ENCODE measurements at places on chromosomes 3 and 15.

- DNase-seq: peak; percentile 1
Observed at GRCh38 chr3:158617982-158618875, 26.1 kb upstream of the GFM1 start.

DNA sequence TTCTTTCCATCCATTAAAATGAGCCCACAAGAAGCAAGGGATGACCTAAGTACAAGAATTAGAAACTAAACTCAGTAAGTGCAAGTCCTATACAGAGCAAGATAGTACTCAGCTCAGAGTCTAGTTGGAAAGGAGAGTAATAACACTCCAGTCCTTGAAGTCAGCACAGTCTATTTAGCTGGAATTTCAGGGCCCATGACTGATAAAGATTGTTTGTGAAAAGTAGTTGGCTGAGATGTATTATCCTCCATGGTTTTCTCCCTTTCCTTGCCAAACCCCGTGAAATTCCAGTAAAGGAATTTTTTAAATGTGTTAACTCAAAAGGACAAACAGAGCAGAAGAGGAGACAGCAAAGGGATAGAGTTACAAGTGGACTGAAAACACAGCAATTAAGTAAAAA is 127.2 kb upstream of the STT3B start:
- DNase-seq: peak; percentile 6

- no peak for DNase-seq
Observed at GRCh38 chr3:127288921-127289705, 1.3 kb upstream of the PRR20G start.

GRCh38 chr3:100083209-100083608 is 31.1 kb downstream of the FILIP1L start:
- no peak for DNase-seq

DNA sequence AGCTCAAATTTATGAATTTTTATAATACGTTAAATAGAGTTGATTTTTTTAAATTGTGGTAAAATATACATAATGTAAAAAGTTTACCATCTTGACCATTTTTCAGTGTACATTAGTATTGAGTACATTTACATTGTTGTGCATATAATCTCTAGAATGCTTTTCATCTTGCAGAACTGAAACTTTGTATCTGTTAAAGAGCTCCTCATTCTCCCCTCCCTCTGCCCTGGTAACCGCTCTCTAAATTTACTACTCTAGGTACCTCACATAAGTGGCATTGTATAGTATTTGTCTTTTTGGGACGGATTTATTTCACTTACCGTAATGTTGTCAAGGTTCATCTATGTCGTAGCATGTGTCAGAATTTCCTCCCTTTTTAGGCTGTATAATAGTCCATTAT is 13.6 kb downstream of the TBC1D23 start:
- DNase-seq: no peak

Measured in fibroblast of skin of right quadriceps (primary cell).